Left renal cortex interstitium (tissue), 4 donors: ENCODE measurements at places on chromosomes 1 and 21.
A peak's percentile ranks its signal among the peaks of the same experiment; 100 is the strongest.

GRCh38 chr1:85406887-85407533 is 57.9 kb downstream of the DDAH1 start:
- peak; percentile 57 for DNase-seq

GRCh38 chr1:223462866-223463404 is 69.7 kb downstream of the CCDC185 start:
- DNase-seq: no peak

- no peak for DNase-seq
Observed at GRCh38 chr21:46219591-46220239, 8.9 kb downstream of the LSS start.

GRCh38 chr1:109498161-109498801 is 4.4 kb downstream of the CYB561D1 start:
- DNase-seq: peak; percentile 66

- no peak for DNase-seq
Observed at GRCh38 chr1:8097077-8097799, 71.1 kb upstream of the ERRFI1 start.
